ENCODE measurements at places on chromosomes 1 and 21.

DNA sequence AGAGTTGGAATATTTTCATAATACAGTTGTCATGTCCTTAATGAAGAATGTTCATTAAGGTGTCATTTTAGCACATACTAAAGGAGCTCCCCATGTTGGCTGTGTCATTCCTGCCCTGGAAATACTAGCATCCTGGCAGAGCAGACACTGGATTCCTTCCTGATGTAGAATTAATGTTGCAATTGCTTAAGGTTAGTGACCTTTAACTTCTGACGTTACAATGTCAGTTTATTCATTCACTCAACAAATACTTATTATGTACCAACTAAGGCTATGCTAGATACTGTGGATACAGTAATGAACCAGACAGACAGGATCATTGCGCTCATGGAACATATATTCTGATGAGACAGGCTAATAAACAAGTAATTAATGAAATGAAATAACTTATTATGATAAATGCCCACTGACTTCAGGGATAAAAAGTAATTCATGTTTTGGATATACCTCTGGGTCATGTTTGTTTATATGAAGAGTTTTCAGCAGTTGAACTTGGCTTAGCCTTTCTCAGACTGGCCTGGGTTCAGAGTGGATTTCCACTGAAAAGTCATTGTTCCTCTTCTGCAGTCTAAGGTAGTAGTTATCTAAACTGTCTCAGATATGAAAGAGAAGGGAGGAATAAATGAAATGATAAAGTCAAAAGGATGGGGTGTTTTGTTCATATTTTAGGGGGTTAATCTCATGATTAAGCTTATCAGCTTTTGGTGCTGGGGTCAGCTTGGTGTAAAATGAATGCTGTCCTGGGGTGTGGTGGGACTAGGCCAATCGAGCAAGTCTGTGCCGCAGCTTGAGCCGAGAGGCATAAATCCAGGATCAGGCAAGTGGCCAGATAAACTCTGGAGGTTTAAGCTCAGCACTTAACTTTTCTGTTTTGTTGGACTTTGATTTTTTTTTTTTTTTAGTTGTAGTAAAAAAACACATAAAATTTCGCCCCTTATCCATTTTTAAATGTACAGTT is 43.3 kb upstream of the KCNQ4 start:
- DNase-seq, result no peak

DNA sequence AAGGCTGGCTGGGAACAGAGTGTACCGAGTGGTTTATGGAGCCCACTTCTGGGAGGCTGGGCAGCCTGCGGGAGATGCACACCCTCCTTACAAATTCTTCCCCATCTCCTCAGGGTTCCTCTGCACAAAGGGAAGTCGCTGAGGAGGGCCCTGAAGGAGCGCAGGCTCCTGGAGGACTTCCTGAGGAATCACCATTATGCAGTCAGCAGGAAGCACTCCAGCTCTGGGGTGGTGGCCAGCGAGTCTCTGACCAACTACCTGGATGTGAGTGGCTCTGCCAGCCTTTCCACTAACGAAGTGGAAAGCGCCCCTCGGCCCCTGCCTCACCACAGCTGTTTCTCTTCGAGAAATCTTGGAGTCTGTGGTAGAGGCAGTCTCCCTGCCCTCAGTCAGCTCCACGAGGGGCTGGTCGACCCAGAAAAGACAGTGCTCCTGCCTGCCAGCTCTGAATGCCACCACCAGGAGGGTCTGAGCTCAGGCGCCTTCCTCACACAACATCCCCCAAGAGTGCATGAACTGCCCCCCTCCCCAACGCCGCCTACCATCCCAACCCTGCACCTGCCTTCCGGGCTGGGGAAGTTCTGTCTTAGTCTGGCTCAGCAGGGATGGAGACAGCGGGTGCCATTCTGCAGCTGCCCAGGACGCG is 31.8 kb downstream of the PROK1 start:
- DNase-seq, result no peak

DNA sequence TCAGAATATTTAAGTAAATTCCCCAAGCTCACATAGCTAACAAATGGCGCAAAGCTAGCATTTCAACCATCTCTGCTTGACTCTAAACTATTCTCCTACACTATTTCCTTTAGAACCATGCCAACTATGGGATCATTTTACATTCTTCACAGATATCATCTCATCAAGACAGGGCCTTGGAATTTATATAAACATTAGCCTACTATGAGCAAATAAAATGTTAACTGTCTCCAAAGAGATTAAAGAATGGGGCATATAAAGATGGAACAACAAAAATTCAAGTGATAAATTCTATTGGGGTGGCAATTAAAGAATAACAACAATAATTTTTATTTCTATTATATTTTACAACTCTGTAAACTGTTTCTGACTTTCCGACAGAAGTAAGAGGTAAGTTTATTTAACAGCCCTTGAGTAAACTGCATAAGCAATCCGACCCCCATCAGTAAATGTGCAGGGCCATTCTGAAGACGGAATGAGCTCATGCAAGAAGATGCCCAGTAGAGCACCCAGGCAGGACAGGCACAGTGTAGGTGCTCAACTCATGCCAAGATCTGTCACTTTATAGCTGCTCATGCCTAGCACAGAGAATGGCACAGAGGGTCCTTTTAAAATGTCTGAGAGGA is 261.9 kb downstream of the VAV3 start:
- DNase-seq, result no peak

GRCh38 chr21:45235488-45235887 is 52.2 kb downstream of the POFUT2 start:
- no peak for DNase-seq

GRCh38 chr1:59678493-59679228 is 136.1 kb upstream of the HOOK1 start:
- no peak for DNase-seq

GRCh38 chr1:15443281-15443680 is 5.0 kb downstream of the CTRC start:
- DNase-seq, result no peak

DNA sequence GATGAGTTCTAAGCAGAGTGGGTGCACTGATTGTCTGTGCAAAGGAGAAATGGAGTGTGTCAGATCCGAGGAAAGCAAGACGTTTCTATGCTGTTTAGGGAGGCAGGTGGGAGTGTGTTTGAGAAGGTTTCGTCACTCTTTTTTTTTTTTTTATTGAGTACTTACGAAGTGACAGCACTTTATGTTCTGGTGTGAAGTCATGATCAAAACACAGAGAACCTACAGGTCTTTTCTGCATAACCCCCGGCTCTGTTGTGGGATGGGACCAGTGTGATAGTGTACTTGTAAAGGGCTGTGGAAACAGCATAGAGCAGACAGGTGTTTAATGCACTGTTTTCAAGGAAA is 26.7 kb downstream of the MIA3 start:
- DNase-seq, result no peak

GRCh38 chr21:25637851-25638659 is 1.0 kb upstream of the JAM2 start:
- DNase-seq, result no peak

GRCh38 chr1:214251354-214251753 is 29.6 kb upstream of the SMYD2 start:
- no peak for DNase-seq

GRCh38 chr1:201104141-201104540 is 8.1 kb downstream of the CACNA1S start:
- DNase-seq, result no peak

DNA sequence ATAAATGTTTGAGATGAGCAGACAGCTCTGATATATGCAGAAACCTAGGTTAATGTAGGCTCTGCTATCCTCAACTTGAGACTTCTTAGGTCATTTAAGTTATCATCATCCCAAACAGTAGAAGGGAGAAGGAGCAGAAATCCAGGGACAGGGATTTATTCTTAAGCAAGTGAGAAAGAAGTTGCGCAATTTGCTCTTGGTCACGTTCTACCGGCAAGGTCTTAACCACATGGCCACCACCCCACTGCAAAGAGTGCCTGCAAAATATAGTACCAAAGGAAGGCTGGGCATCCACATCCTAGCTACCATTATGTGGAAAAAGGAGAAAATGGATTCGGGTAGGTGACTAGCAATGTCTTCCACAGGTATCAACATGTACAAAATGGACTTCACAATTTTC is 25.2 kb downstream of the CRNN start:
- no peak for DNase-seq

GRCh38 chr1:81340239-81340638 is 460.5 kb upstream of the ADGRL2 start:
- no peak for DNase-seq

- peak; percentile 50 for DNase-seq
These were observed at the start of gene ESRRG for GRCh38 chr1:216723274-216723780. TSS of gene ESRRG (minus strand) at chr1:216723429. CDS start at chr1:216723299, 130 bp downstream.

DNA sequence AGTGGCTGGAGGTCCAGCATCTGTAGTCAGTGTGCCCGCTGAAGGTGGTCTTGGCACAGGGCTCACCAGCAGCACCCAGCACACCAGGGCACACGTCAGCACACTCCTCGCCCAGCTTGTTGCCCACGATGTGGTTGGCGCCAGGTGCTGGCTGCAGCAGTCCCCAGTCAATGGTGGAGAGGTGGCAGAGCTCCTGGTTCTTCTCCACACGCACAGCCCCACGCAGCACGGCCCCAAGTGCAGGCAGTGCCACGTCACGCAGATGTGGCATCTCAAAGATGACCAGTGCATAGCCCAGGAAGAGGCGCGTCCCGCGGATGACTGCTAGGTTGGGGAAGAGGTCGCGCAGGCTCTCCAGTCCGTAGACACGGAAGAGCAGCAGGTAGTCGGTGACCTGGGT is 5.2 kb downstream of the INSRR start:
- no peak for DNase-seq

GRCh38 chr1:52002038-52002917 is 11.8 kb upstream of the RAB3B start:
- no peak for DNase-seq

- peak; percentile 9 for DNase-seq
These were observed 710 bp downstream of the GLRX2 start for GRCh38 chr1:193104502-193104906.

DNA sequence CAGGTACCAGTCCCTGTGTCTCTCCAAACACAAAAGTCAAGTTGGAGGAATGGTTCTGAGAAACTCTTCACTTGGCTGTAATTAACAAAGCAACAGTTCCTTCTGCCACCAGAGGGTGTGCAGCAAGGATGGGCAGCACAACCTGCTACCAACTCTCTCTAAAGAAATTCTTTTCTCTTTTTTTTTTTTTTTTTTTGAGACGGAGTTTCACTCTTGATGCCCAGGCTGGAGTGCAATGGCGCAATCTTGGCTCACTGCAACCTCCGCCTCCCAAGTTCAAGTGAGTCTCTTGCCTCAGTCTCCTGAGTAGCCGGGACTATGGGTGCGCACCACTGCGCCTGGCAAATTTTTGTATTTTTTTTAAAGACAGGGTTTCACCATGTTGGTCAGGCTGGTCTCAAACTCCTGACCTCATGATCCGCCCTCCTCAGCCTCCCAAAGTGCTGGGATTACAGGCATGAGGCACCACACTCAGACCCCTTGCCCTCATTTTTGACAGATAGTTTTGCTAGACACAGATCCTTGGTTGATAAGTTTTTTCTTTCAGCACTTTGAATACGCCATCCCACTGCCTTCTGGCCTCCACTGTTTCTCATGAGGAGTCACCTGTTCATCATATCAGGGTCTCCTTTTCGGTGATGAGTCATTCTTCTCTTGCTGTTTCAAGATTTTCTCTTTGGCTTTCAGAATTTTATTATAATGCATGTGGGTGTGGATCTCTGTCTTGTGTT is 12.1 kb upstream of the DEGS1 start:
- no peak for DNase-seq

DNA sequence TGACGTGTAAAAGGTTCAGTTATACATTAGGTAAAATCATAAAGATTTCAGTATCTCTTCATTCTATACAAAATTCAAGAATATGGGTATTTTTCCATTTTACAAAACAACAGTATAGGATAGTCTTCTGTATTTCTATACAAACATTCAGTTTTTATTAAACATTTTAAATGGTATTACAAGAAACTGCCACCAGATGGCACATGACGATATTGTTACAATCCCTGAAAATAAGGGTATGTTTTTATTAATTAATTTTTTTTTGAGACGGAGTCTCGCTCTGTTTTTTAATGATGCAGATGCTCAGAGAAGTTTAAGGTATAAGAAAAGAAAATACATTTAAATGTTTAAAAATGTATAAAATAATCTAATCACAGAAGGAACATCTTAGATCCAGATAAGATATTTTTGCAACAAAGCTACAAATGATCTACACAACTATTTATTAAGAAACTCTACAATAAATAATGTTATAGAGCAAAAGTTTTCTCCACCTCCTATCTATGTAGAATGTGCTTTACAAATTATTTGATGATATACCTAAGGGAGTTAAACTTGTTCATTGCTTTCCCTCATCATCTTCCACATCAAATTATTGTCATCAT is 23.5 kb upstream of the RSBN1 start:
- DNase-seq, result no peak

DNA sequence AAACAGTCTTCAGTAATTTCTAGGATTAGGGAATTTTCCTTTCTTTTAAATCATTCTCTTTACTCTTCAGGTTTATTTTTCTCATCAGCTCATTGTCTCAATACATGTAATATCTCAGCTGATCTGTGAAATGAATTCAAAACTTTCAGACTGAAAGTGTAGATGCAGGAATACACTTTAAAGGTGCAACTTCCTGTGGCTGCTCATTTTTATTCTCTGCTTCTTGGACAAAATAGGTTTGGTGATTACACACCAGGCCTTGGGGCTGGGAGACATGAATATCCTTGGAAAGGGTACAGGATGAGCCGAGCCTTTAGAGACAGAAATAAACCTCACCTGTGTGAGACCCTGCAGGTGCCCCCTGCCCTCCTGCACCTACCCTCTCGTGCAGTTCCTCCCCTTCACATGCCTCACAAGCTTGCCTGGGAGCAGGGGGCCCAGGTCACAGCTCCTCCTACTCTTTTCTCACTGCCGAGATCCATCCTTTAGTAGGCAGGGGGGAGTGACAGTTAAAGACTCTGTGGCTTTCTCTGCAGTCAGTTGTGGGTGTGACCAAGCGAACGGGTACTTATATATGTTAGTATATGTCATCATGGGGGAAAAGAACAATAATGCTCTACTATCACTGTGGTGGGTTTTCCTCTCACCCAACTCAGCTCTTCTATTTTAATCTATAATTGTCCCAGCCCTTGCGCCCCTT is 23.6 kb downstream of the XCL2 start:
- no peak for DNase-seq

DNA sequence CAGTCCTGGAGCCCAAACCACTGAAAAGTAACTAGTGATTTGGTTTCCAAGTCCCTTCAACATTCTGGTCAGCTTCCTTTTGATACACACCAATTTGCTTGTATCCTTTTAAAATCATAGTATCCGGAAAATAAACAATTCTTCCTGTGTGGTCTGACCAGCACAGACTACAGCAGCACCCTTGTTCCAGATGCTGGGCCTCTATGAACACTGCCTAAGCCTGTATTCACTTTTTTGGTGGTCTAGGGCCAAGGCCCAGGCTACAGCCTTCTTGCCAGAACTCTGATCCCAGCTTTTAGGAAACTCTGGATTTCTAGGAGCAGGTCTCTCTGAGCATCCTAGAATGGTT is 801 bp upstream of the DDAH1 start:
- DNase-seq, result no peak

All from pancreas (tissue), 10 donors.